ENCODE measurements at places on chromosomes 2 and 18. TPM values are rescaled to one million over a fixed set of nuclear protein-coding genes. Genes with fewer than 3 reads are reported as not detected.

The CKAP2L gene
- total RNA-seq: 25.8 TPM

The LTBP1 gene
- 0.31 TPM for total RNA-seq

The SERPINB11 gene
- not detected for total RNA-seq

The CNOT11 gene
- 60.7 TPM for total RNA-seq

DNA sequence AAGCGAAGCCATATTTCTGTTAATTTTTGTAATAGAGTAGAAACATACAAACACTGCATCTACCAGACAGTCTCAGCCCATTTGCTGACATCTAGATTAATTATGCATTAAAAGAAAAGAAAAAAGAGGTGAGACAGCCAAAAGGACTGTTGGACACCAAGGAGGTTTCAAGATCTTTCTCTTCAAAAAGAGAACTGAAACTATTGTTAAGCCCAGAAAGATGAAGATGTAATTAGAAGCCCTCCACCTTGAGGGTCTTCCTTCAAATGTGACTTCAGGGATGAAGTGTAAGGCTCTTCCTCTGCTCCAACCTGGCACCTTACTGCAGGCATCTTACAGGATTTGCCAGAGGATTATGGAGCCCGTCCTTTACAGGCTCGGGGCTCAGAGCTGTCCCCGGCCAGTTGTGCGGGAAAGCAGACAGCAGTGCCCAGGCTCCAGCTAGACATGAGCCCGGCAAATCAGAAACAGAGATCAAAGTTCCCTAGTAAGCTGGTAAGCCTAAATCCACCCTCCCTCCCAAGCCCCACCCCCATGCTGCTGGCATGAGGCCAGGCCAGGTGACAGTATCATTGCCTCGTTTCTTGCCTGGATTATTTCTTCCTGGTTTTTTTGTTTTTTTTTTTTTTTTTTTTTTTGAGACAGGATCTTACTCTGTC lies 38.9 kb downstream of the ADI1 start:
- peaks cover 9% of the 10 kb centered on the region for H3K4me1 ChIP-seq
- DNase-seq: no peak
- no peak overlapping the region for H3K4me3 ChIP-seq
- peaks cover 7% of the 10 kb centered on the region for H3K36me3 ChIP-seq

DNA sequence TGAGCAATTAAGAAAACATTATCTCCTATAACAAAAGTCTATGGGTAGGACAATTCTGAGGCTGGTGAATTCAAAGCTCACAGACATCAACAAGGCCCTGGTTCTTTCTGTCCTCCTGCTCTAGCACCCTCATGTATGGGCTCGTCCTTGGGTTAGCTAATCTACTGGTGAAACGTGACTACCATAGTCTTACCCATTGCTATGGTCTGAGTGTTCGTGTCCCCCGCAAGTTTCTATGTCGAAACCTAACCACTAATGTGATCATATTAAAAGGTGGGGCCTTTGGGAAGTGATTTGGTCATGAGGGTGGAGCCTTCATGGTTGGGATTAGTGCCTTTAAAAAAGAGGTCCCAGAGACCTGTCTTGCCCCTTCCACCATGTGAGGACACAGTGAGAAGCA lies 564.7 kb downstream of the TNS1 start:
- H3K4me3 ChIP-seq: no peak overlapping the region
- no peaks in the 10 kb centered on the region for H3K36me3 ChIP-seq
- H3K4me1 ChIP-seq: peaks cover 31% of the 10 kb centered on the region
- DNase-seq: no peak

GRCh38 chr2:204913854-204914464 lies 368.7 kb downstream of the PARD3B start:
- no peak overlapping the region for H3K27ac ChIP-seq
- no peaks in the 10 kb centered on the region for H3K27me3 ChIP-seq
- H3K4me3 ChIP-seq: no peak overlapping the region
- H3K36me3 ChIP-seq: peaks cover 4% of the 10 kb centered on the region
- no peak for DNase-seq
- H3K4me1 ChIP-seq: no peaks in the 10 kb centered on the region

- peaks cover 5% of the 10 kb centered on the region for H3K27me3 ChIP-seq
- no peak for DNase-seq
- H3K4me1 ChIP-seq: no peaks in the 10 kb centered on the region
- no peaks in the 10 kb centered on the region for H3K36me3 ChIP-seq
- H3K27ac ChIP-seq: no peak overlapping the region
Observed at GRCh38 chr2:220096406-220096805, 469.0 kb downstream of the SLC4A3 start.

GRCh38 chr2:207871911-207872310 lies 102.2 kb upstream of the FZD5 start:
- no peaks in the 10 kb centered on the region for H3K27me3 ChIP-seq
- DNase-seq: no peak
- H3K4me1 ChIP-seq: no peaks in the 10 kb centered on the region
- H3K36me3 ChIP-seq: no peaks in the 10 kb centered on the region
- no peak overlapping the region for H3K27ac ChIP-seq

- peaks cover 7% of the 10 kb centered on the region for H3K27me3 ChIP-seq
- H3K36me3 ChIP-seq: no peaks in the 10 kb centered on the region
- no peak for DNase-seq
- H3K27ac ChIP-seq: no peak overlapping the region
Observed at GRCh38 chr2:73339201-73339600, 45.9 kb upstream of the EGR4 start.
